ENCODE measurements at places on chromosomes 2 and 18.
A peak's percentile ranks its signal among the peaks of the same experiment; 100 is the strongest.

GRCh38 chr2:12284037-12284436, 432.7 kb upstream of the TRIB2 start:
- DNase-seq, result no peak

DNA sequence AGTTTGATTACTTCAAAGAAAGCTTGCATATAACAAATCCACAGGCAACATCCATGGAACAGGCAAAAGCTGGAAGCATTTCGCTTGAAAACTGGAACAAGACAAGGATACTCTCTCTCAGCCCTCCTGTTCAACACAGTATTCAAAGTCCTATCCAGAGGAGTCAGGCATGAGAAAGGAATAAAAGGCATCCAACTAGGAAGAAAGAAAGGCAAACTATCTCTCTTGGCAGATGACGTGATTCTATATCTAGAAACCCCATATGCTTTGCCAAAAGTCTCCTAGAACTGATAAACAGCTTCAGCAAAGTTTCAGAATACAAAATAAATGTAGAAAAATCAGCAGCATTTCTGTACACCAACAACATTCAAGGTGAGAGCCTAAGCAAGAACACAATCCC, 34.1 kb upstream of the MC4R start:
- no peak for DNase-seq

DNA sequence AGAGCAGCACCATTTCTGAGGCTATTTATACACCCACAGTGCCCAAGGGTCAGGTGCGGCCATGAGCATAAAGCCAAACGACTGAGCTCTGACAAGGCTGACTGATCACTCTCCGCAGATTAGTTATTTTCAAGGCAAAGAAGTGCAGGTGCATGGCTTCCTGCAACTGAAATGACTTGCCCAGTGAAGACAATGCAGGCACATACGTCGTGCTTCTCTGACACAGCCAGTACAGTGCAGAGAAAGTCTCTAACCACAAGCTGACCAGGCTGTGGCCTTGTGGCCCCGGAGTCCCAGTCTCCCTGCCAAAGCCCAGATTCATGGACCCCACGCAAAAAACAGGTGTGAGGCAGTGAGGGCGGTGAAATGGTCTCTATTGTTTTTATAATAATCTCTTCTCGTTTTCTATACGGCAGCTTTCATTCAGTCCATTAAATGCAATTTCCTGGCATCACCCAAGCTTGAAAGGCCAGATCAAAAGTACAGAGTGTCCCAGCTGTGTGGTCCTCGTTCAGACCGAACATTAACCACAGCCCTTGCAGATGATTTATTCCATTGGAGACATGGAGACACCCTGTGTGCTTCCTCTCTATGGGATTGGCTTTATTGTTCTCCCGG, 447.0 kb upstream of the ID2 start:
- DNase-seq, result no peak

DNA sequence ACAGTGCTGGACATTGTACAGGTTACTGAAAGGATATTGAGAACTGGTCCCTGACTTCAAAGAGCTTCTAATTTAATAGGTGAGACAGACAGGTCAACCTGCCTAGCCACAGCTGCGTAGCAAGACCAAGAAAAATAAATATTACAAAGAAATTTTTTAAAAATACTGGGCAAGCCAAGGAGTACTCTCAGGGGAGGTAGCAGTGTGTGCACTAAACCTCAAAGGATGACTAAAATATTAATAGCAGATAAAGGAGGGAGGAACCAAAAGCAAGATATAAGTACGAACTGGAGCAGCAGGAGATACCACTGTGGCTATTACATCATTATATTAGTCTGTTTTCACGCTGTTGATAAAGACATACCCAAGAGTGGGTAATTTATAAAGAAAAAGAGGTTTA, 14.9 kb downstream of the SCG2 start:
- no peak for DNase-seq

GRCh38 chr2:190856985-190857384, 23.6 kb upstream of the GLS start:
- no peak for DNase-seq

- DNase-seq, result peak; percentile 80
These were observed 231.5 kb downstream of the SLC8A1 start for GRCh38 chr2:40220177-40220925.

GRCh38 chr2:144405982-144406788, 113.7 kb downstream of the ZEB2 start:
- peak; percentile 79 for DNase-seq

DNA sequence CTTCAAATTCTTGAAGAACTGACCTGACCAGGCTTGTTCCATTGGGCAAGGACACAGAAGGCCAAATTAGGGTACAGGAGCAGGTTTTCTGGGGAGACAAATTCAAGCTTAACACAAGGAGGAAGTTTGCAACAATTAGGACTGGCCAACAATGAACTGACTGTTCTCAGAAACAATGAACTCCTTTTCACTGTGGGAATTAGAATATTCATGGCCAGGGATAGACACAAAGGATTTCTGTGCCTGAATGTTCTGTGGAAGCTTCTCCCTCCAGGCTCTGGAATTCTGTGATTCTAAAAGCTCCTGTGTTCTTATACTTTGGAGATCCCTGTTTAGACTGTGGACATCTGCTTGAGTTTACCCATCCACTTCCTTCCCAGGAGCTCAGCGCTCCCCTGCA, 15.2 kb downstream of the SMYD1 start:
- DNase-seq, result no peak

DNA sequence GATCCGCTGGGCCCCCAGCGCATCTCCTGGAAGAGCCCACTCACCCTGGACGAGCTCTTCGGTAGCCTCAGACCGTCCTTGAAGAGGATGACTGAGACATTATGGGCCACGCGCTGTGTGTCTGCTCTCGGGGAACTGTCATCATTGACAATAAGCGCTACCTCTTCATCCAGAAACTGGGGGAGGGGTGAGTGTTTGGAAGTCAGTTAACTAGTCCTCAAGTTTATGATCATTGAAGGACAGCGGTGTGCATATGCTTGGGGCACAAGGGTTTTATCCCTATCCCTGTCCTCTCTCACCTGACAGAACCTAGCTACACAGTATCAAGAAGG, 586 bp downstream of the STK16 start:
- DNase-seq, result no peak

DNA sequence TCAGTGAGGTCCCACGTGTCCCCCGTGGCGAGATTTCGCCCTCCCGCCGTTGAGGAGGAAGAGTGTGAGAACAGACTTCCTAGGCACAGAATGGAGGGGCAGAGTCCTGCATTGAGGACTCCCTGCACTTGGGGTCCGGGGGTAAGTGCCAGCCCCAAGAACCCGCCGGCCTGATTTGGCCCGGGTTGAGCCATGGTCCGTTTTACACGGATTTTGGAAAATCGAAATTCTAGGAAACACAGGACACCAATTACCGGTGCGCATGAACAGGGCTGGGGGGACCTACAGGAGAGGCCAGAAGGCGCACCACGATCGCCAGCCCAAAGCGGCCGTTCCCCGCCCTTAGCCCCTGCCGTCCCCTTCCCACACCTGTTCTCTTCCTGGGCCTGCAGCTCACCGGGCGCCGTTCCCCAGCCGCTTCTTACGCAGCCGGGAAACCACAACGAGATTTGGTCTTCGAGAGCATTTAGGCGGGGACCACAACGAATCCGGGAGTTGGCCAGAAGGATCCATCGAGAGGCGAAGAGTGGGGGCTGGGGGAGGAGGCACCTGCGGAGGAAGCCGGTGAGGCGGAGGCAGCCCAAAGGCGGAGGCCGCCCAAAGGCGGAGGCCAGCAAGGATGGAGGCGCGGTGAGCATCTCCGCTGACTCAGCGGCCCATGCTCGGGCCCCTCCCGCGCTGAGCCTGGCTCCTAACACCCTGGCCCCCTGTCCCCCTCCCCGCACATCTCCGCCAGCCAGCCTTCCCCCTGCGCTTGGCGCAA, 464 bp upstream of the TLX2 start:
- no peak for DNase-seq

DNA sequence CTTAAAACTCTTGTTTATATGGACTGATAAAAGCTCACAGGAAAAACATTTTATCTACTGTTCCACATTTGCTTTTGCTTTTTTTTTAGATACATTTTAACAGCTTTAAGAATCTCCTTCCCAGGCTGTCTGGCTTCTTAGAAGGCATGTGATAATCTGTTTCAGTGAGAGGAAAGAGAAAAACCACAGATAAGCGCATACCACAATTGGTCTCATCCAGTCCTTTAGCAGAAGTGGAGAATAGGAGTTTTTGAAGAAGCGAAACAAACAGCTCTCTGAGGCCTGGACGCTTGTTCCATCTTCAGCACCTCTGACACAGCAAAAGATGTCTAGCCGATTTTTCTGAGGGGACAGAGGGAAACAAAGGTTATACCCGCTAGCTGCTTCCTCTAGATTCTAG, 37.6 kb downstream of the RMC1 start:
- peak; percentile 47 for DNase-seq

- DNase-seq, result no peak
These were observed 525.4 kb downstream of the PIK3C3 start for GRCh38 chr18:42480441-42480840.

- peak; percentile 46 for DNase-seq
These were observed 20.8 kb upstream of the PUM2 start for GRCh38 chr2:20371323-20372025.

- no peak for DNase-seq
These were observed 90.7 kb downstream of the PDCL3 start for GRCh38 chr2:100653449-100654035.

DNA sequence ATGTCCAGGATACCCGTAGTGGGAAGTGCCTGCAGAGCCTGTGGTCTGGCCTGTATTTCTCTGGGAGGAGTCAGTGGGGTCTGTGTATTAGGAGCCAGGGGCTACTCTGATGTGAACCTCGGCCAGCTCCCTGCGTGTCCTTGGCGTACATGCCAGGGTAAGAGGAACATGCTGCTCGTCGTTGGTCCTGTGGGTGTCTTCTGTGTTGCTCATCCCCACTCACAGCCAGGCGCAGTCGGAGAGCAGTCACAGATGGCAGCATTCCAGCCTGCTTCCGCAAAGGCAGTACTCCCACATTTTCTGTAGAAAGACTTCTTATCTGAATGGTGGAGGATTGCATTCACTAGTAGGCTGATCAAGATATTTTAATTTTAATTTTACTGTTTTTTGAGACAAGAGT, 84.9 kb downstream of the DGKD start:
- no peak for DNase-seq

- DNase-seq, result no peak
These were observed 103.6 kb upstream of the CELF4 start for GRCh38 chr18:37668971-37669747.

DNA sequence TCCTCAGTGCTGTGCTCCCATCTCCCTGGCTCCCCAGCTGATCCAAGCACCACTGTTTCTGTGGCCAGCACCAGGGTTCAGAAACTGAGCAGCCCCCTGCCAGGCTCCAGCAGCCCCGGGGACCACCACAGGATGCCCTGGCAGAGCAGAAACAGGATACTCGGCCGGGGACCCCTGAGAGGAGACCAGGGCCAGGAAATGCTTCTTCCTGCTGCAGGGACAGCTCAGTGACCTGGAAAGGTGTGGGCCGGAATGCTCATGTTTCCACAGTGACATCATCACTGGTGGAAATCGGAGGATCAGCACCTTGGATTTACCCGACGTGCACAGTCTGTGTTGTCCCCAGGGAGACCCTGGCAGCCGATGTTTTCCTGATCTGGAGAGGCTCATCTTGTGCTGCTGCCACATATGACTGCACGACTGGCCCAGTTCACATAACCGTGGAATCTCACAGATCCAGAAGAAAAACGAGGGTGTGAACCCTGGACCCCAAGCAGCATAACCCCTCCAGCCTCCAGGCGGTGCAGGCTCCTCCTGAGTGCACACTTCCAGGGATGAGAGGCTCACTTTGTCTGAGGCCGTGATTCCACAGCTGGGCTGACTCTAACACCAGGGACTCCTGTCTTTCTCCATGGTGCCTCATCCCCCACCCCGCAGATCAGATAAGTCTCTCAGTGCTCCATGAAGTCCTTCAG, 58.0 kb downstream of the DDX1 start:
- DNase-seq, result no peak

DNA sequence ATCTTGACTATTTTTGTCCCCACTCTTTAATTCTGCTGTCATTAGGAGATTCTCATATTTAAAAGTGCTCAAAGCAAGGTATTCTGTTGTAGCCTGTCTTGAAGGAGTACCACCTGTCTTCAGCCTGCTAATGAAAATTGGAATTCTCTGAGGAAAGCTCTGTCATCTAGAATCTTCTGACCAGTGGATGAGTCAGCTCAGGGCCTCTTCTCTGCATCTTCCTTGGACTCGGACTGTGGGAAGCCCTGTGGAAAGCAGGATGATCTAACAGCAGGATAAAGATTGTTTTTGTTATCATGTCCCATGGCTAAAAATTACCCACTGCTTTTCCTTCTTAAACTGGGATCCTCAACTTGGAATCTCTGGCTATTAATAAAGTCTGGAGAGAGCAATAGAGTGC, 18.7 kb upstream of the TMEM200C start:
- DNase-seq, result no peak

DNA sequence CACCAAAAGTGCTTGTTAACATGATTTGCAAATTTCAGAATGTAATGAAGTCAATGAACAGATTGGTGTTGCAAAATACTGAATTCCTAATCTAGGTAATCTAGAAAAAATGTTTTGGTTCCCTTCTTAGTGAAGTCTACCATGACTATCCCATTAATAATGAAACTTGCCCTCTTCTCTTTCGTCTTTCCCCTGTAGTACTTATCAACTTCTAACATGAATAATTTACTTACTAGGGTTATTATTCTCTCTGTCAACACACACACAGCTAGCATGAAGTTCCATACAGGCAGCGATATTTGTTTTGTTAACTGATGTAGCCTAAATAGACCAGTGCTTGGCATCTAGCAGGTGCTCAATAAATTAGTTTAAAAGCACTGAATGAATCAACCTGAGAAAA, 160.2 kb downstream of the NCK2 start:
- no peak for DNase-seq

- no peak for DNase-seq
These were observed 893.1 kb upstream of the CELF4 start for GRCh38 chr18:38458698-38459097.

All from EH (cell line).